ENCODE measurements at places on chromosomes 2 and 18.

DNA sequence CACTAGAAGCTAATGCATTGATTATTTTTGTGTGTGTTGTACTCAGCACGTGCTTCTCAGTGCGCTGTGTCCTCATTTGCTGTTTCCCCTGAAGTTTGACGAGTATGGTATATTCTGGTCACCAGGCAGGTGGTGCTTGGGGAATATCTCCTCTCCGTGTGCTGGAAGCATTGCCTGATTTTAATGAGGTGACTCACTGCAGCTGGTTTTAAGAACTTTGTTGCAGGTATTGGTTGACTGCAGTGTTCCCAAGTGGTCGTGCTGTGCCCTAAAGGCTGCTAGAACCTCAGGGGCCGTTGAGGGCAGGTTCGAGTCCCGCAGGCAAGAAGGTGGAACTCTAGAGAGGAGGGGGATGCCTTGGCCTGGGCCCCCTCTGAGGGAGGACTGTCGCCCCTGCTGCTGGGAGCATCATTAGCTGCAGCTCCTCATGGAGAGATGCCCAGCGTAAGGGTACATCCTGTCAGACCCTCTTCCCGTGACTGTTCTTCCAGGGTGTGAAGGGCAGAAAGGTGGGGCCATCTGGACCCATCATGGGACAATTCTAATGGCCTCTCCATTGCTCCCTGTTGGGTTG is 82.6 kb downstream of the AGAP1 start:
- no peak for DNase-seq

DNA sequence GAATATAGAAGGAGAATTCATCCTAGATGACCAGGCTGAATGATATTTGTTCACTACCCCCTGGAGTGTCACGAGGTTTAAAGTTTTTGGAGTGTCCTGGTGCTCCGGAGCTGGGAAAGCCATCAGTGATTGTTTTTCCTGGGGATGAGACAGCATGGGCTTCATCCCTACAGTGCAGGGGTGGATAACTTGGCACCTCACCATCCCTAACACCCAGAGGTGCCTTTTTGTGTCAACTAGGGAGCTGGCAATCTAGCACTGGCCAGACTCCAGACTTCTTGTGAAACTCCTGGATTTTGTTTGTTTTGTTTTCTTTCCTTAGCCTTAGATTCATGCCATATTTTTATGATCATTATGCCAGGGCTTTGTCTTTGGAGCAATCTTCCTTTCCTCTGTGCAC is 164.8 kb downstream of the PRKCE start:
- no peak for DNase-seq

DNA sequence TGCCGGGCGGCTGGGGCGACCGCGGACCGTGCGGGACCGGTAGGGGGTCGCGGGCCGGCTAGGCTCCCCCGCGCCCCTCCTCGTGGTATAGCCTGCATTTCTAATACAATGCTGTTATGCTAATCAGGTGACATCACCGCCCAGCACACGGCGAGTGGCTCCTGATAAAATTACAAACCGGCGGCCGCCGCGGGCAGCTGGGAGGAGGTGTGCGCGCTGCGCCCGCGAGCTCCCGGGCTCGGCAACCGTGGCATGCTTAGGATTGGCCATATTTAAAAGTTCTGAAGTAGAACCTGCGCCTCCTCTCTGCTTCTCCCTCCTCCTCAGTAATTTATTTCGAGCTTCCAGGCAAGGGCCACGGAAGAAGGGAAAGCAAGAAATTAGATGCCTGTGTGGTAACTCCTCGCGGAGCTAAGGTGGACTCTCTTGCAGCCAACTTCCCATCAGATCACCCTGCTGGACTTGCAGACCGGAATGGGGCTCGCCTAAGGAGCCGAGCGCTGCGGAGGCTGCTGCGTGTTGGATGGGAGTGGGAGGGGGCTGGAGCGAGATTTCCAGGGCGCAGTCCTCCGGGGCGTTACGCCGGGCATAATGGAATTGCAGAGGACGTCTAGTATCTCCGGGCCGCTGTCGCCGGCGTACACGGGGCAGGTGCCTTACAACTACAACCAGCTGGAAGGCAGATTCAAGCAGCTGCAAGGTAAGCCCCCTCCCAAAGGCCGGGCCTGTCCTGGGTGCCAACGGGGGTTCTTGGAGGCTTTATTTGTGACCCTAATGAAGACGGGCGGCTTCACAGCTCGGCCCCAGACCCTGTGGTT is 102.3 kb downstream of the SPTBN1 start:
- peak; percentile 62 for DNase-seq

DNA sequence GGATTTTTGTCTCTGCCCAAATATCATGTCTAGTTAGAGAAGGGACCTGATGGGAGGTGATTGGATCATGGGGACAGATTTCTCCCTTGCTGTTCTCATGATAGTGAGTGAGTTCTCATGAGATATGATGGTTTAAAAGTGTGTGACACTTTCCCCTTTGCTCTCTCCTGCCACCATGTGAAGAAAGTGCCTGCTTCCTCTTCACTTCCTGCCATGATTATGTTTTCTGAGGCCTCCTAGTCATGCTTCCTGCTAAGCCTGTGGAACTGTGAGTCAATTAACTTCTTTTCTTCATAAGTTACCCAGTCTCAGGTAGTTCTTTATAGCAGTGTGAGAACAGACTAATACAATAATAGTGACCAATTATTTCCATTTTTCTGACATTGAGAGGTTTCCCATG is 167.3 kb upstream of the CYRIA start:
- DNase-seq: no peak

- DNase-seq: no peak
These were observed 131.0 kb upstream of the CHAC2 start for GRCh38 chr2:53636596-53636995.

All from T-helper 2 cell (primary cell).